ENCODE measurements at places on chromosomes 1 and 21. TPM values are rescaled to one million over a fixed set of nuclear protein-coding genes. Genes with fewer than 3 reads are reported as not detected.

C21orf91 gene
- 3.3 TPM for total RNA-seq

PRSS38 gene
- total RNA-seq = not detected

BCAR3 gene
- total RNA-seq = 56.8 TPM

ARTN gene
- total RNA-seq = 0.23 TPM

SDCCAG8 gene
- total RNA-seq = 50.0 TPM

SAMSN1 gene
- total RNA-seq = not detected

ZNF326 gene
- 23.3 TPM for total RNA-seq

MAP10 gene
- total RNA-seq = 0.63 TPM

E2F2 gene
- 3.4 TPM for total RNA-seq

SLC39A1 gene
- 166 TPM for total RNA-seq

NDUFV3 gene
- 18.7 TPM for total RNA-seq

MIA3 gene
- total RNA-seq = 17.2 TPM

ADIPOR1 gene
- total RNA-seq = 65.9 TPM

LYPD8 gene
- total RNA-seq = not detected
